SK-N-SH (cell line): ENCODE measurements at places on chromosomes 6 and 20.

DNA sequence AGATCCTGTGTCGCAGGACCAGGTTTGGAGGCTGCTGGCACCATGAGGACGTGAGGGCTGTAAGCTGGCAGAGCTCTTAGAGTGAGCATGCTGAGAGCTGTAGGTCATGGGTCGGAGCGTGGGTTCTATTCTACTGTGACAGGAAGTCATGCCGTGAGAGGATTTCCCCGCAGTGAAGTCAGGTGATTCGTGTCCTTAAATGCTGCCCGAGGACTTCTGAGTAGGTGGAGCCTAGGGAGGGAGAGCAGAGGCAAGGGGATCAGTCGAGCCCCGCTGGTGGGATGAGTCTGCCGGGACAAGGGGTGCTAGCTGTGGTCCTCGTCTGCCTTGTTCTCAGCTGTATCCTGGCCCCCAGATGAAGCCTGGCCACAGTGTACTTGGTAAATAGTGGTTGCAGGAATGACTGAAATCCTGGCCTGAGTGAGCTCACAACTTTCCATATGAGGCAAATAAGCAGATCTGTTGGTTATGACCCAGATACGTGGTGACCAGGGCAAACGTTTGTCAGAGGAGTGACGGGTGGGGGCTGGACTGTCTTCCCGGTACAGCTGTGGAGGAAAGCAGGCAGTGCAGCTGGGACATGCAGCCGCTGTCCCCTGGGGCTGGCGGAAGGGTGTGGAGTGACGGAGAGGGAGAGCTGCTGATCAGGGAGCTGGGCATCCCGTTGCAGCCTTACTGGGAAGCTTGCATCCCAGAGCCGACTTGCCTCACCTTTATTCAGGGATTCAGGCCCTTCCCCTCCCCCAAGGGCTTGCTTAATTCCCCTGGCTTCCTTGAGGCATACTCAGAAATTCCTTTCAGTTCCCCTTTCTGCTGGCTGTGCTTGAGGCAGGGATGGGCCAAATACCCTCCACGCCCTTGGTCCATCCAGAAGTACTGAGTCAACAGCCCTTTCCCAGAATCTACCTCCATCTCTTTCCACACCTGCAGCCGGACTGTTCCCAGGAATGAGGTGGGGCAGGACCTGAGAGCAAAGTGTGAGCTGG, 250.9 kb upstream of the RREB1 start:
- no peak overlapping the region for H3K4me3 ChIP-seq
- DNase-seq = peak; percentile 45
- no peaks in the 10 kb centered on the region for H3K36me3 ChIP-seq
- H3K27ac ChIP-seq = no peak overlapping the region

GRCh38 chr20:60024245-60024644, 66.0 kb downstream of the CDH26 start:
- no peak overlapping the region for H3K4me3 ChIP-seq
- no peak for DNase-seq
- H3K4me1 ChIP-seq = no peaks in the 10 kb centered on the region
- H3K27ac ChIP-seq = no peak overlapping the region
- no peaks in the 10 kb centered on the region for H3K27me3 ChIP-seq

DNA sequence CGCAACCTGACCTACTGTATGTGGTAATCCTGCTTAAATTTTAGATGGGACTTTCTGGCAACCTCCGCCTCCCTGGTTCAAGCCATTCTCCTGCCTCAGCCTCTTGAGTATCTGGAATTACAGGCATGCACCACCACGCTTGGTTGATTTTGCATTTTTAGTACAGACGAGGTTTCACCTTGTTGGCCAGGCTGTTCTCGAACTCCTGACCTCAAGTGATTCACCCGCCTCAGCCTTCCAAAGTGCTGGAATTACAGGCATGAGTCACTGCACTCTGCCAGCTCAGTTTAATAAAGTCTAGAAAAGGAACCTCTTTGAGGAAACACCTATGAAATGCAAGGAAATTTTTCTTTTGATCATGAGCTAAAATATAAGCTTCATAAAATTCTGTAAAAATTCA, 9.0 kb upstream of the PLCB4 start:
- no peak overlapping the region for H3K4me3 ChIP-seq
- H3K27ac ChIP-seq = no peak overlapping the region
- H3K36me3 ChIP-seq = no peaks in the 10 kb centered on the region
- no peaks in the 10 kb centered on the region for H3K4me1 ChIP-seq

GRCh38 chr20:11267131-11267761, 593.4 kb upstream of the JAG1 start:
- no peaks in the 10 kb centered on the region for H3K36me3 ChIP-seq
- peak overlapping the region; percentile 91 for H3K27ac ChIP-seq
- H3K4me1 ChIP-seq = peaks cover 11% of the 10 kb centered on the region
- no peak overlapping the region for H3K4me3 ChIP-seq
- no peaks in the 10 kb centered on the region for H3K27me3 ChIP-seq

GRCh38 chr6:105873799-105874198, 212.3 kb upstream of the PRDM1 start:
- no peaks in the 10 kb centered on the region for H3K27me3 ChIP-seq
- H3K4me1 ChIP-seq = no peaks in the 10 kb centered on the region
- no peak overlapping the region for H3K27ac ChIP-seq
- no peak for DNase-seq

DNA sequence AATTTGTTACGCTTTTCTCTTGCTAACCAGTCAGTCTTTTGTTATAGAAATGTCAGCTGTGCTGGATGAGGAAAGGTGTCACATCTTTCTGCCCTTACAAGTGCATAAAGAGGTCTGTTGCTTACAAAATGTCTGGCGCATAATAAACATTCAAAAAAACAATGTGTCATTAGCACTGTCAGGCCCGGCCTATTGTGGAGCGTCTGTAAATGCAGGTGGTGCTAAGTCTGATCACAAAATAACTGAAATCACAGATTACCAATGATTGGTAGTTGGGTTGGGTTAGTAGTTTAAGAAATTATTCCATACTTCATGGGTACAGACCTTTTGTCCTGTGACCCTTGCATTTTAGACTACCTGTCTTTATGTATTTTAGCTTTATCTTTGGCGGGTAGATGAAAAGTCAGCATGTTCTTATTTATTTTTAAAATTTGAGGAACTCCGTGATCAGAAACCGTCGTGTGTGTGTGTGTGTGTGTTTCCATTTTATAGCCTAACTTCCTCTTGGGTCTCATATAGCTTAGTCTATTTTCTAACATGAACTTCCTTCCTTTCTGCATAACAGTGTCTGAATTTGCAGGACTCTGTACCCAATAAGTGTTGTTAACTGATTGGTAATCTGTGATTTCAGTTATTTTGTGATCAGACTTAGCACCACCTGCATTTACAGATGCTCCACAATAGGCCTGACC, 88.1 kb upstream of the IFNGR1 start:
- no peaks in the 10 kb centered on the region for H3K27me3 ChIP-seq
- H3K4me3 ChIP-seq = no peak overlapping the region
- no peaks in the 10 kb centered on the region for H3K36me3 ChIP-seq
- no peak for DNase-seq

DNA sequence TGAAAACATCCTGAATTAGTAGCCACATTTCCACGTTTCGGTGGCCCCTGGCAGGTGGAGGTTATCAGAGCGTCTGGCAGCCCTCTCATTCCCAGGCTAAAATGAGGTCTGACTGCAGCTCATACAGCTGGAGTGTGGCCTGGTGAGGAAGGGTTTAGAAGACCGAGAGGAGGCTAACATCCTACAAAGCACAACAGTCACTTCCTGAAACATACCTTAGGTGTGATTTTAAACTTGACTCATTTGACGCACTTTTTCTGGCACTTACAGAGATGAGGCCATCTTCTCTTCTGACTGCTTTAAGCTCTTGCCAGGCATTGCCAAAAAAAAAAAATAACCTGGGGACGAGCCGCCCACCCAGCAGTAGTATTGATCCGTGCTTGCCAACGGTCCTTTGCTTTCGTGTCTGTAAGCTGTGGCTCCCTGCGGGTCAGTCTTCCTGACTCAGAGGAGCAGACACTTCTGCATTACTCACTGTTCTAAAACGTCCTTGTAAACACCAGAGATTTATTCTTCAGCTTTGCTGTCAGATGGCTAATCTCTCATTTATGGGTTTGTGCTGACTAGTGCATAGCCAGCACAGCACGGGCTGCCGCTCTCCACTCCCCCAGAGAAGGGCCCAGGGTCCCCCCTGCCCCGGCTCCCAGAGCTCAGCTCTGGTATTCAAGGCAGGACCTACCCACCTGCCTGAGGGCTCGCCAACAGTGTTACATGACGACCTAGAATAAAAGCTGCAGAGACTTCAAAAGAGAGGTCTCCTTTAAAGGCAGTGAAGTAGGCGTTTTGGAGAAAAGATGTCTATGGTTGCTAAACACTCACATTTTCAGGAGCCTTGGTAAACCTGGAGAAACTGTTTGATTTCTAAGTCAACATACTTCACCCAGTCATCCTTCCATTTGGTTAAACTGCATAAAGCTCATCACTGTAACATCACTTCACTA, 78.5 kb upstream of the FRMD1 start:
- no peaks in the 10 kb centered on the region for H3K27me3 ChIP-seq
- H3K4me1 ChIP-seq = peaks cover 5% of the 10 kb centered on the region; the same call in 1 of the 2 replicates
- no peaks in the 10 kb centered on the region for H3K36me3 ChIP-seq
- no peak overlapping the region for H3K4me3 ChIP-seq
- no peak overlapping the region for H3K27ac ChIP-seq

- no peak overlapping the region for H3K27ac ChIP-seq
- peaks cover 2% of the 10 kb centered on the region; the same call in 1 of the 2 replicates for H3K36me3 ChIP-seq
- no peak overlapping the region for H3K4me3 ChIP-seq
- DNase-seq = no peak
- no peaks in the 10 kb centered on the region for H3K27me3 ChIP-seq
Observed at GRCh38 chr6:129486327-129486726, 223.7 kb downstream of the ARHGAP18 start.

- H3K27me3 ChIP-seq = peaks cover 16% of the 10 kb centered on the region; the same call in 1 of the 2 replicates
- DNase-seq = peak; percentile 74
- H3K27ac ChIP-seq = no peak overlapping the region; the same call in 1 of the 2 replicates
- peaks cover 86% of the 10 kb centered on the region for H3K4me1 ChIP-seq
- H3K36me3 ChIP-seq = no peaks in the 10 kb centered on the region
- no peak overlapping the region for H3K4me3 ChIP-seq
Observed at GRCh38 chr20:38875175-38875993, 50.8 kb upstream of the FAM83D start.
